ENCODE measurements at places on chromosomes 2 and 18.

- no peak for DNase-seq
These were observed 69.0 kb upstream of the FAM110C start for GRCh38 chr2:115303-115702.

GRCh38 chr2:162295009-162295408 is 23.5 kb downstream of the IFIH1 start:
- no peak for DNase-seq

DNA sequence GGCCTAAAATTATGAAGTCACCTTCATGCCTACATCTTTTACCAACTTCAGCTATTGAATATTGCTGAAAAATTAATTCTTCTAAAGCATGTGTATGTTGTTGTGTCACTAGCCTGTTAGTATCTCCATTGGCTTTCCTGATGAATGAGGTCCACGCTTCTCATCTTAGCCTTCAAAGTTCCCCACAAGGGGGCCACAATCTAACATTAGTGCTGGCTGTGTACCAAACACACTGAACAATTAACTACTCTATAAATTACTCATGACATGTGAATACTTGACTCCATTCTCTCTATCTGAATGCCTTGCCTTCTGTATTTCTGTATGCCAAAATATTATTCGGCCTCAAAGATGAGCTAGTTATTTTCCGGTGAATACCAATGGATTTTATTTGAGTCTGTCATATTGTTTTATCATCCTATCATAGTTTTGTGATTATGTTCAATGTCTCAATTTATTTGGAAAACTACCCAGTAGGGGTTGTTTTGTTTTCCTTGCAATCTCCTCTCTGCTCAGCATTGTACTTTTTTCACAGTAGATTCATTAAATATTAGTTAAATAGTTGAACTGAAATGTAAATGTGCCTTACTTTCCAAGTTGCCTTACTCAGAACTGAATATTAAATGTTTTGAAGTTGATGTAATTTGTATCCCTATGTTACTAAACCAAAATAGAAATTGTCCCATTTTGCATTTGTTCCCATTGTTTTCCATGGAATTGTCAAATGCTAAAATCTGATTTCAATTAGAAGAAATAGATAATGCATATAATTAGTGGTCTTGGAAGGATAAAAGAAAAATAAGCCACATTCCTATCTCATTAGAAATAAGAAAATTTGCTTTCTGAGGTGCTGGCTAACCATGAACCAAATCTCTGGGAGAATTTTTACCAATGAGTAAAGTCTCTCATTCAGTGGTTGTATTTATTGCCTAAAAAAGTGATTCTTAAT is 208.4 kb upstream of the COL3A1 start:
- DNase-seq = no peak

- no peak for DNase-seq
These were observed 48.9 kb upstream of the ALPP start for GRCh38 chr2:232329716-232330067.

GRCh38 chr2:13651684-13652131 is 935.0 kb downstream of the TRIB2 start:
- no peak for DNase-seq

GRCh38 chr18:42157420-42157819 is 202.4 kb downstream of the PIK3C3 start:
- DNase-seq = no peak

GRCh38 chr2:43367012-43367782 is 140.8 kb upstream of the ZFP36L2 start:
- no peak for DNase-seq

DNA sequence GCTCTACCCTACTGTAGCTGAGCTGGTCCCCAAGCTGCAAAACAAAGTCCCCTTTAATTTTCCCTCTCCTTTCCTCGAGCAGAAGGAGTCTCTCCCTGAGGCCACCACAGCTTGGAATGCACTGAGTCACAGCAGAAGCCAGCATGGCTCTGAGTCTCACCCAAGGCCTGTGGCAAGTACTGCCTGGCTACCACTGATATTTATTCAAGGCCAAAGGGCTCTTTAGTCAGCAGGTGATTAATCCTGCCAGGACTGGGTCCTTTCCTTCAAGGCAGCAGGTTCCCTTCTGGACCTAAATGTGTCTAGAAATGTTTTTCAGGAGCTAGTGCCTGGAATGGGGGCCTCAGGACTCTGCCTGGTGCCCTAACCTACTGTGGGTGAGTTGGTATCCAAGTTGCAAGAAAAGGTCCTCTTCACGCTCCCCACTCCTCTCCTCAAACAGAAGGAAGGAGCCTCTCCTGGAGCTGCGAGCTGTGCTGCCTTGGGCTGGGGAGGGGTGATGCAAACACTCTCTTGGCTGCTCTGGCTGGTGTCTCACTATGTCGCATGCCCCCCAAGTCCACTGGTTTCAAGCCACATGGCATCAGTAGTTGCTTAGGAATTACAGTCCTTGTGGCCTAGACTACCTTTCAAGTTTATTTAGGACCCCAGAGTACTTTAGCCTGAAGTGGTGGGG is 53.4 kb downstream of the CD28 start:
- DNase-seq = no peak

GRCh38 chr18:36488131-36488530 is 190.6 kb downstream of the FHOD3 start:
- no peak for DNase-seq

DNA sequence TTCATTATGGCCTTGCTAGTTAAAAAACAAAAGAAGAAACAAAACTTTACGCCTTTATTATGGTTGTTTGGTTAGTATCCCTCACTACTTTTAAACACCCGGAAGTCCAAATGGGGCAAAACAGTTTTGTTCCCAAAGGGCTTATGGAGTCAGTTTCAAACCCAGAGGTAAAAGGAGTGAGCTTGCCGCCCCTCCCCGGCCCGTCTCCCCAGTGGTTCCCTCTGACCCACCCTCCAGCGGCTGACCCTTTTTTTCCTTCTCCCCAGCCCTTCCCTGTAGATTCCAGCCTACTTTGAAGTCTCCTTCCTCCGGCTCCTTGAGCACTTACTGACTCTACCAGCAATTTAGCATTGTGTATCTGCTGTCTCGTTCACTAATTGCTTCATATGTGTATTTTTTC is 209.2 kb downstream of the ICOS start:
- DNase-seq = no peak

GRCh38 chr2:216287251-216287650 is 85.0 kb downstream of the MARCHF4 start:
- no peak for DNase-seq

DNA sequence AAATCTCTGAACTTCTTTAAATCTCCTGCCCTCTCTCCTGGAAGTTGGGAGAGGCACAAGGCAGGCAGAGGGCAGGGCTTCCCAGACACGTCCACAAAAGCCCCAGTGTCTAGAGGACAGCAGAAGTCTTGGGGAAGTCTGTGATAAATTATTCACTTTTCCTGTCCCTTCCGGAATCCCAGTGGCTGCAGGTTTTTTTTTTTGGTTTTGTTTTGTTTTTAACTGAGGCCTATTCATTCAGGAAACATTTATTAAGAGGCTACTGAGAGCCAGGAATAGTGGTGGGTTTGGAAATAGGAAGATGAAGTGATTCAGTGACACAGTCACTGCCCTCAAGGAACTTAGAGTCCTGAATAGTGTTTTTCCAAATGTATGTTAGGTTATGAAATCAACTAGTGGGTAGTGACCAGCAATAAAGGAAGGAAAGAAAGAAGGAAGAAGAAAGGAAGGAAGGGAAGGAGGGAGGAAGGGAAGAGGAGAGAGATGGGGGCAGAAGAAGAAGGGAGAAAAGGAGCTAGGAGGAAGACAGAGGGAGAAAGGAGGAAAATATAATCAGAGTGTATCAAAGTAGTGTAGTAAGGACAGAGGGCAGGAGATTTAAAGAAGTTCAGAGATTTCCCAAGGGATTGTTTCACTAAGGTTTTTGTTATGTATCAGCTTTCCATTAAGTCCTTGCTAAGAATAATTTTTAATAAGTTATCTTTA is 98.9 kb upstream of the ZFP36L2 start:
- DNase-seq = no peak

- DNase-seq = no peak
These were observed 148.1 kb downstream of the TTC27 start for GRCh38 chr2:32775954-32776353.

DNA sequence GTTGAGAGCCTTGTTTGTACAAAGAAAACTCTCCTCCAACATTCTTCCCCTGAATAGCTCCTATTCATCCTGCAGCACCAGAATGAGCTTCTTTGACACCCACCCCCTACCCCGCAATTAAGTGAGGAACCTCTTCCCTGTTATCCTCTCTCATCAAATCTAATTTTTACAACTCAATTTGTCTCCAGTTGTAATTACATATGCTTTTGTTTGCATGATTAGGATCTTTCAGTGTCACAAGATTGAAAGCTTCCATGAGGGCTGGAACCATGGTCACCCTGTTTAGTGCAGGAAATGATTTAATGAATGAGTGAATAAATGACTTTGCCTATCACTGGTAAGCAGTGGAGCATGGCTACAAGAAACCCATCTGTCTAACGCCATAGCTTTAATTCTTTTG is 334.6 kb upstream of the KLHL29 start:
- DNase-seq = no peak

- no peak for DNase-seq
These were observed 41.7 kb downstream of the PLEKHM3 start for GRCh38 chr2:207983641-207984042.

DNA sequence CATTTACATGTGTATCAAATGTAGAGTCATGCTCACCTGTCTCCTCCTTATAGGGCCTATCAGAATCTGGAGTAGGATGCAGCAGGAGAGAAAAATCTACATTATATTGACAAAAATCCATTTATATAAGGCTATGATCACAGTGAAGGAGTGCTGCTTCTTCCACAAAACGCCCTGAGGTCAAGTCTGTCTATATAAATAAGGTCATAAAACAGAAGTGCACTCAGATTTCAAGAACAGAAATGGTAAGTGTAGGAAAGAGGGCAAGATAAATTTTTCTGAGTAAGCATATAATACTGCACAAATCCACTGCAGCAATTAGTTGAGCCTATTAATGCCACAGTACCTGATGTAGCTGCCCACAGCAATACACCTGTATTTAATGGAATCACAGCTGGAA is 51.8 kb downstream of the COL5A2 start:
- DNase-seq = no peak

- DNase-seq = no peak
These were observed 49.1 kb downstream of the CCDC195 start for GRCh38 chr2:224666951-224667553.

DNA sequence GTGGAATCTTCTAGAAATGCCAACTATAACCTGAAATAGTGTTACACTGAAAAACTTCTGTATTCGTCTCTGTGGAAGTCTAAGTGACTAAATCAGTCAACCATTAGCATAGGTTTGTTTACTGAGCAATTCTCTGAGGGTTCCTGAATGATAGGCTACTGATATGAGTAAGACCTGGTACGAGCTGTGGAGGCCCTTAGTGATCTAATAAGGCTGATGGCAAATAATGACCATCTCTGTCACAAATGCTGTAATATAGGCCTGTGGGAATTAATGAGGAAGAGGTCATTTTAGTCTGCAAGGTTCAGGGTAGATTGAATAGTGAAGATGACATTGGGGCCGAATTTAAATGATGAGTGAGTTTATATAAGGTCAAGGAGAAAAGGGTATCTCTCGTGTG is 82.5 kb downstream of the MGAT5 start:
- no peak for DNase-seq

GRCh38 chr2:205119136-205119535 is 563.2 kb upstream of the NRP2 start:
- DNase-seq = no peak

GRCh38 chr18:7749008-7749405 is 181.9 kb downstream of the PTPRM start:
- DNase-seq = no peak

DNA sequence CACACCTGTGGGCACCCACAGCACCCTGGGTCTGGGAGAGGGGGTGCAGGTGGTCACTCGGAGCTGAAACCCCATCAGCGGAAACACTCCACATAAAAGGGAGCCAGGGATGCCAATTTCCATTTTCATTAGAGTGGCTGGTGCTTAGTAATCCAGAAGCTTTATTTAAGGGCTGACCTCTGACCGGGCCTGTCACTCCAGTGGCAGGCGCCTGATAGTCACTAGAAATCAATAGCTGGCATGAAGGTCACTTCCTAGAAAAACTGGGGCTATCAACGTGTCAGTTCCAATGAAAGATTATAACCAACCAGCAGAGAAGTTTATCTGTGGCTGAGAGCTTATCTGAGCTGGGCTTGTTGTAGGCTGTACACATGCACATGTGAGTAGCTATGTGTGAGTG is 333.7 kb upstream of the SKOR2 start:
- no peak for DNase-seq

DNA sequence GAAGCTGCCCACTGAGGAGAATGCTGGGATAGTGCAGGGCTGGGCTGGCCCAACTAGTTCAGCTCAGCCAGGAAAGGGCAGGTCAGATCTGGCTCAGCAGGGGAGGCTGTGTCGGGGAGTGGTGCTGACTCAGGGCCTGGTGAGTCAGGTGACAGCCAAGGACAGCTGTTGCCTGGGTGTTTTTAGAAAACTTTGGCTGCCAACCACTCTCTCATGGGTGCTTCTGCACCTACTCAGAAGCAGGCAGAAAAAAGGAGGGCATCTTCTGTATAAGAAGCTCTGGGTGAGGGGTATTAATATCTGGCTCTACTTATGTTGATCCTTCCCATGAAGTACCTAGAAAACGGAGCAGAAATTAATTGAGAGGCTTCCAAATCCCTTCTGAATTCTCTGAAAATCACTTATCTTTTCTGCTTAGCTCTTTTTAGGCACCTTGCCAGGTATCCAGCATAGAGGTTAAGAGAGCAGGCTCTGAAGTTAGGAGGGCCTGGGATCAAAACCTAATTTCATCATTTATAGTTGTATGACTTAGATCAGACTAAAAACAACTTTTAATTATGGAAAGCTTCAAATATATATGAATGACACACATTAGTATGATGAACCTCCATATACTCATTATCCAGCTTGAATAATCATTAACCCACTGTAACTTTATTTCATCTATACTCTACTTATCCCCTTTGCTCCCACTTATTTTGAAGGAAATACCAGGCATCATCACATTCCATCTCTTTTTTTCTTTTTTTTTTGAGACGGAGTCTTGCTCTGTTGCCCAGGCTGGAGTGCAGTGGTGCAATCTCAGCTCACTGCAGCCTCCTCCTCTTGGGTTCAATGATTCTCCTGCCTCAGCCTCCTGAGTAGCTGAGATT is 15.5 kb upstream of the RAB10 start:
- peak; percentile 10 for DNase-seq

DNA sequence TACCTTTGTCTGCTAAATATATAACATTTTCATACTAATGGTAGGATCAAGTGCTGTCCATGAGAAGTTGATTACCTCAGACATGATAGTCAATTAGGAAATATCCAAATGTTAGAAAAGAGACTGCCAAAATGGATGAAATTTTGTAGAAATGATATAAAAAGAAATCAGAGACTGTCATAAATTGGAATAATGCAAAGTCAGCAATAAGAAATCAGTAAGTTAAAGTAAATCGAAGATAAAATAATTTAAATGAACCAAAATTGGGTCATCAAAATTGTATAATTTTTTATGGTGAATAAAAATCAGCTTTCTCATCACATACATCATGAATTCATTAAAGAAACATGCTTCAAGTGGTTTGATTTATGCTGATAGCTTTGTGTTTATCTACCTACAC is 165.3 kb upstream of the CDH2 start:
- DNase-seq = no peak

GRCh38 chr2:118169359-118170005 is 81.2 kb downstream of the INSIG2 start:
- DNase-seq = peak; percentile 11

- no peak for DNase-seq
These were observed 112.3 kb upstream of the SLC8A1 start for GRCh38 chr2:40564184-40564583.

Data from activated CD4-positive, alpha-beta T cell treated with anti-CD3 and anti-CD28 coated beads for 24 hours (primary cell).